8988T (cell line): ENCODE measurements at places on chromosomes 12 and 14.

DNA sequence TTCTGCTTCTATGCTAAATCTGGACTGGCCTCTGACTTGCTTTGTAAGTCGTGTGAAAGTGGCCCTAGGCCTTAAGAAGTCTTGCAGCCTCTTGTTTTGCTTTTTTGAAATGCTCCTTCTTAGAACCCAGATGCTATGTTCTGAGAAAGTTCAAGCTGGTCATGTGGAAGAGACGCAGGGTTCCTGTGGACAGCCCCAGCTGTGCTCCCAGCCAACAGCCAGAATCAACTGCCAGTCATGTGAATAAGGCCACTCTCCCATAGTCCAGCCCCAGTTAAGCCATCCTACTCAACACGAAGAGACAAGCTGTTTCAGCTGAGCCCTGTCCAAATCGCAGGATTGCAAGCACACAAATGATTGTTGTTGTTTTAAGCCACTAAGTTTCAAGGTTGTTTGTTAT lies 37.3 kb upstream of the TBPL2 start:
- DNase-seq: no peak

- no peak for DNase-seq
Measured at GRCh38 chr14:27090716-27091115, 492.9 kb upstream of the NOVA1 start.

DNA sequence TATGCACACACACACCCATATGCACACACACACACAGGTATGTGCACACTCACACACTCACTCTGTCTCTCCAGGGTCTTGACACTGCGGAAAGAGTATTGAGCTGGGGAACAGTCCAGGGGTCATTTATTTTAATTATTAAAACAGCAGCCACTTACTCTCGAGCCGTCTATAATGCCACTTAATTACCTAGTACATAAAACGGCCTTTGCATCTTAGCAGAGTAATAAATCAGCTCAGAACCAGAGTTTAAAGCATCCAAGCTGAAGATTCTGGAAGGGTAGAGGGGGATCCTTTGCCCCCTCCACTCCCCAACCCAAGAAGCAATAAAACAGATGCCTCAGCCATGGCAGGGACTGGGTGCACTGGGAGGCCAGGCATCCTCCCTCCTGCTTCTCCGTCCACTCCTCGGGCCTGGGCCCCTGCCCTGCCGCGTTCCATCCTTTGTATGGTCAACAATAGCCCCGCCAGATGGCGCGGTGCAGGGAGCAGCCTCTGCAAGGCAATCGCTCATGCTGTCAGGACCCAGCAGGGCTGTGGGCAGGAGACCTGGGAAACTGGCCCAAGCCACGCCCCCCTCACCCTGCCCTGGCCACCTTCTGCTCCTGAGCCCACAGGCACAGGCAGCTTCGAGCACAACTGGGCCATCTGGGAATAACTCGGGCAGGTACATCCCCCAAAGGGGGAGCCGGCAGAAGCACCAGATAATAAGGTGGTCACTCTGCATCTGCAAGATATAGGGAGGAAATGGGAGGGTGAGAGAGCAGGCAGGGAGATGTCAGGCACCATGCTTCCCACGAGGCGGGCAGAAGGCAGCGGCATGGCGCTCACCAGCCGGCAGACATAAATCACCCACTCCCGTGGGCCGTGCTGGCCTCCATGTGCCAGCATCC lies 40.9 kb downstream of the CCDC85C start:
- no peak for DNase-seq

GRCh38 chr12:16604596-16605252 lies 1.2 kb downstream of the LMO3 start:
- no peak for DNase-seq

- DNase-seq: no peak
Measured at GRCh38 chr12:97912943-97913342, 450.3 kb downstream of the RMST start.

DNA sequence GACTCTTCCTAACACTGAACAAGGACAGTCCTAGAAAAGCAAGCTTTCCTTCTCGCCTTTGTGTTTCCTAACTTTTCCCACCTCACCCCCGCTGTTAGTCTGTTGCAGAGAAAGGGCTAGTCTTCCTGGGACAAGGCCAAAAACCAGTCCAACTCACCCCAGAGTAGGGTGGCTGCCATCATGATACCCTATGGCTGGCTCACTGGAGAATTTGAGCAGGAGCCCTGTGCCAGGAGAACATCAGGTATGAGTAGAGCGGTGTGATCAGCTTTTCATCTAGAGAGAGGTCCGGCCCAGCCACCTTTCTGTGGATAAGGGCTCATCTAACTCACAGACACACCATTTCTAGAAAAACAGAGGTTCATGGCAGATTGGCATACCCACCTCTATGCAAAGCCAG lies 16.7 kb upstream of the ZFP36L1 start:
- no peak for DNase-seq

GRCh38 chr12:31868965-31869364 lies 90.2 kb upstream of the RESF1 start:
- DNase-seq: no peak
